Myocyte (in vitro differentiated cells): ENCODE measurements at places on chromosomes 12 and 14.

- no peak for DNase-seq
Measured at GRCh38 chr12:54127538-54128259, 61.1 kb downstream of the SMUG1 start.

GRCh38 chr12:114165921-114166320 is 199.8 kb upstream of the RBM19 start:
- DNase-seq = no peak

DNA sequence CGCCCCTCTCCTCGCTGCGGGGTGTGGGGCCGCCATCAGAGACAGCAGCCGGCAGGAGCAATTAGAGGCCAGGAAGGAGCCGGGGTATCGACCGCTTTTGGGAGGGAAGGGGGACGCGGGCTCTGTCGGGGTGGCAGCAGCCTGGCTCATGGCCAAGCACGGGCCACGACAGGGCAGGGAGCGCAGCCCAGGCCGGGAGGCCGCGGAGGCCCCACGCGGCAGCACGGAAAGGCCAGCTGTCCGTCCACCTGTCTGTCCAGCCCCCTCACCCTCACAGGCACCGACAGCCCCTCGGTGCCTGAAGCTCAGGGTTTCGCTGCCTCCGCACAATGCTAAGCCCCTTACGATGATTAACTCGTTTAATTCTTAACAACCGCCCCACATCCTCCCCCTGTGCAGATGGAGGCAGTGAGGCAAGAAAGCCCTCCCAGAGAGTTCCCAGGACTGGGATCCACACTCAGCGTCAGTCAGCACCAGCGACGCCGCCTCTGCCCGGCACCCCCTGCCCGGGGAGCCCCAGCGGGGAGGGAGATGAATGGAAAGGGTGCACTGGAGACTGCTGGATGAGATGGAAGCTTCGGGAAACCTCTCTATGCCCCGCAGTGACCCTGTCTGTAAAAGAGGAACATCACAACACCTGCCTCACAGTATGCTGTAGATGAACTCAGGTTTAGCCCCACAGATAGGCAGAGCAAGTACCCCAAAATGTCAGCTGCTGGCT is 23.7 kb downstream of the NCOR2 start:
- DNase-seq = no peak

DNA sequence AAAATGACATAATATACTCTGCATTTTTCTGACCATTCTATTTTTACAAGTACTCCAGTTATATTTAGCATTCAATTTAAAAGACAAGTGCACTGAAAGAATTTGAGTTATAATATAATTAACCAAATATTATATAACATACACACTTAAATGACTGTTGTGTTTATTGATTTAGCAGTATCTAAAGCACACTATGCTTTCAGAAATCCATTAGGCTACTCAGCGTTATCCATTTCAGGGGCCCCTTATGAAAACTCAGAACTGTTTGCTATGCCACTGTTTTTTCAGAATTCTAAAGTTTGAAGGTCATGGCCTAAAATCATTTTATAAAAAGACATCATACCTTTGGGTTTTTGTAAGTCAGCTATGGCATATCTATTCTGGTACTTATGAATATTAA is 57.1 kb downstream of the HECTD4 start:
- DNase-seq = no peak

DNA sequence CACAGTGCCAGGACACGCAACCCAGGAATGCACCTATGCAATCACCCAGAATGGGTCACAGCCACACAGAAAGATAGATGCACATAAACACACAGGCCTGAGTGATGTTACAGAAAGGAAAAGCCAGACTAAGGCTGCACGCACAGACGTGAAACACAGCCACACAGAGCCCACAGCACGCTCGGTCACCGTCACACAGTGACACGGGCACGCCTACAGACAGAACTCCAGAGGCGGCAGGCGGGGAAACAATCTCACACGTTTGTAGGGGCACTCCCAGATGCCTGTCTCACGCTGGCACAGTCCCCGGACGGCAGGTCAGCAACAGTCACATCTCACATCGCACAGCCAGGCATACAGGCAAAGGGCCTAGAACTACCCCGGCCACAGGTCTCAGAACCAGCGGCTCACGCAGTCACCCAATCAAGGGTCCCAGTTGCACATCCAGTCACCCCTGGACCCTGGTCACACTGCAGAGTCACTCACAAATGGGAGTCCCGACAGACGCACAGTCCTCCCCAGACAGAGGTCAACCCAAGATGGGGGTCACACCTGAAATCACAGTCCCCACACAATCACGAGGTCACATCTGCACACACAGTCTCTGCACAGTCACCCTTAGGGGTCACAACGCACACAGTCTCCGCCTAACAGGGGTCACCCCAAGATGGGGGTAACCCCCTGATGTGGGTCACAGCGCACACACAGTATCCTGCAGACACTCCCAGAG is 790 bp downstream of the SSH1 start:
- peak; percentile 74 for DNase-seq

GRCh38 chr14:70887207-70887681 is 20.0 kb upstream of the PCNX1 start:
- DNase-seq = no peak

DNA sequence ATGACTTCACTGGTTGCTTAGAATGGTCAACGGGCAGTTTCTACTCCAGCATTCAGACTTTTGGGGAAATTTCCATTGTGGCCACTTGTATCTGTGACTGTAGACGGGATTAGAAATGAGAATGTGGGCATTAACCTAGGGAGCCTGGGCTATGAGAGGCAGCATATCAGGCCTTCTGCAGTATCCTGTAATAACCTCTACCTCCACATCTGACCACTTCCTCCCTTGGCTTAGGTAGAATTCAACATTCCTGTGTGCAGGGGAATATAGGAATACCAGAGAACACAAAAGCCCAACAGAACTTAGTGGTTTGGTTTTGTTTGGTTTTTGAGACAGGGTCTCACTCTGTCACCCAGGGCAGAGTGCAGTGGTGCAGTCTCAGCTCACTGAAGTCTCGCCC is 76.4 kb upstream of the HOXC13 start:
- DNase-seq = no peak

DNA sequence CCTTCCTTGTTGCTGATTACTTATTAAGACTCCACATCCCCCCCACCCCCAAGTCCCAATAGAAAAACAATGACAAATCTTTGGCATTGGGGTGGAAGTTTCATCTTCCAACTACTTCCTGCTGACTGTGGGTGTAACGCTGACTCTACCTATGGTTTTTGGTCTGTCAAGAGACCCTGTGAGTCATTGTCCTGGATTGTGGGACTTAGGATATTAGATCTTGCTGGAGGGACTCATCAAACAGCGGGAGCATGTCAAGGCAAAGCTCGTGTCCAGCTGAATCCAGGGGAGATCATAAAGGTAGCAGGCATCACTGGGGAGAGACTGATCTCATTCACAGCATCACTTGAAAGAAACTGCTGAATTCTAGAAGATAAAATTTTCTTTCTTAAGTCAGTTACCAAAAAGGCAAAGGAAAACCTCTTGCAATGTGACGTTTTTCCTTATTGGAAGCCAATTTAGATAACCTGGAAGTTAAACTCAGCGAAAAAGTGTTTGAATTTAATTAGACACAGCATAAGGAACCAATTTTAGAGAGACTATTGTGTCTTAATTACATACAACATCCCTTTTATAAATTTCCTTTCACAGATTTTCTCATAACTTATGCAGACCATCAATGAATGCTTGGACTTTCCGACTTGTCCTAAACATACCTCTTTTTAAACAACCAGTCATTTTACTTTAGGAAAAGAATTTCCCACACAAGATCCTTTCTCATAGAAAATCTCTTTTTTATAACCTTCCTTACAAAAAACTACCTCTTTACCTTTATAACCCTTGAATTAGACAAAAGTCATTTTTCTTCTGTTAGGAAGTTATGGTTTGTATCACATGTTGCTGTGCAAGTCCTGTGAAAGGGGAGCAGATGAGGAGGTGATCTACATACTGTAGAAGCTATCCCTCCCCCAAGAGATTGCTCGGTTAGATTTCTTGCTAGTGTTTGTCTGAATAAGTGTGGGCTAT is 94.6 kb upstream of the SCAF11 start:
- no peak for DNase-seq

DNA sequence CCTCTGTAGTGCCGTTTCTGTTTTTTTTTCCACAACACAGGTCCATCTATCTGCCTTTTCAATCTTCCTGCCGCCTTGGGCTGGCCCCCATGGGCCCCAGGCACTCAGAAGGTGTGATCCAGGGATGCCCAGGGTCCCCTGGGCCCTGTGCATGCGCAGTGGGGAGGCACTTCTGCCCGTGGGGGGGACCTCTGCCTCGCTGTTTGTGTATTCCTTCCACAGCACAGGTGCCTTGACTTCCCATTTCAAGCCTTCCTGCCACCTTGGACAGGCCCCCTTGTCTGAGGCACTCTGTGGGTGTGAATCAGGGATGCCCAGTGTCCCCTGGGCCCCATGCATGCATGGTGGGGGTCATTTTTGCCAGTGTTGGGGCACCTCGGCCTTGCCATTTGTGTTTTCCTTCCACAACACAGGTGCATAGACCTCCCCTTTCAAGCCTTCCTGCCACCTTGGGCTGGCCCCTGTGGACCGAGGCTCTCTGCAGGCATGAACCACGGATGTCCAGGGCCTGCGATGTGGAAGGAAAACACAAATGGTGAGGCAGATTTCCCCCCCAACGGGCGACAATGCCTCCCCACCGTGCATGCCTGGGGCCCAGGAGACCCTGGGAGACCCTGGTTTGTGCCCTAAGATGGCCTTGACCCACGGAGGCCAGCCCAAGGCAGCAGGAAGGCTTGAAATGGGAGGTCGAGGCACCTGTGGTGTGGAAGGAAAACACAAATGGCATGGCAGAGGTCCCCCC is 366.5 kb downstream of the ALG10 start:
- DNase-seq = no peak

DNA sequence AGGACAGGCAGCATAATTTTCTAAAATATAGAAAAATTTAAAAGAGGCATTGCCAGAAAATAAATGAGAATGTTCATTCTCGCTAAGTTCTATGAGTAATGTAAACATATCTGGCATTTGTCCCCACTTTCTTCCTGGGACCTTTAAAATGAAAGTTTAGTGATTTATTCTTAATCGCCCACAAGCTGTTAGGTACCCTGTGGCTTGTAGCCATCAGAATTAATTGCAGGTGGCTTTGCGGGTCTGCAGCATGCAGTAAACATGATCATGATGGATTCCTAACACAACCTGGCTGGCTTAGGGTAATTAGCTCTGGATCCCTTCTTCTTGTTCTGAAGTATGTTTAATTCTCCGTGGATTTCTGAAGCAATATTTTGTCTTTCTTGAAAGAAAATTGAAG is 103.5 kb upstream of the FRMD6 start:
- no peak for DNase-seq

- DNase-seq = peak; percentile 65
Measured at GRCh38 chr12:68180792-68181744, 21.5 kb upstream of the IFNG start.

GRCh38 chr14:40576880-40577478 is 1029.7 kb upstream of the LRFN5 start:
- no peak for DNase-seq

DNA sequence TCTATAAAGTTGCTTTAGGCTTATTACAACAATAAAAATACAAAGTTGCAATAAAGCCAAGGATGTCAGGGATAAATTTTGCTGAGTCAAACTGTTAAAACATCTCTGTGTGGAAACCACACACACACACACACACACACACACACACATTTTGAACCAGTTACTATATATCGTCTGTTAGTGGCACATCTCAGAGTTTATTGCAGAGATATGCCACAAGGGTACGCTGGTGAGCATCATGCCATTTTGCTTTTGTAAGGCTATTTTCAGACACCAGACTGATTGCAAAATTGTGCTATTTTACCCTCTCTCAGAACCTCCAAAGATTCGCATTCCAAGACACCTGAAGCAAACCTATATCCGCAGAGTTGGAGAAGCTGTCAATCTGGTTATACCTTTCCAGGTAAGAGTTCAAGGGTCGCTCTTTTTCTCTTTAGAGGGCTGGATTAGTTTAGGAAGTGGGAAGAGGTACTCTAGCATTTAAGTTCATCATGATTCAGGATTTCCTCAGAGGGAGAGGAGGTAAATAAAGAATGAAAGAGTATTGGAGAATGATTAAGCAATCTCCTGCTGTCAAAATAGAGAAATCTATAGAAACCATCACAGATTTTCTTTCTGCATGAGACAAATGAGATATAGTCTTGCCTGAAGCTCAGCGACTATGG is 27.3 kb upstream of the CHPT1 start:
- peak; percentile 46 for DNase-seq

- peak; percentile 29 for DNase-seq
Measured at GRCh38 chr14:51082349-51082748, 12.6 kb downstream of the TRIM9 start.

- DNase-seq = no peak
Measured at GRCh38 chr12:96829354-96829753, 77.7 kb upstream of the NEDD1 start.

DNA sequence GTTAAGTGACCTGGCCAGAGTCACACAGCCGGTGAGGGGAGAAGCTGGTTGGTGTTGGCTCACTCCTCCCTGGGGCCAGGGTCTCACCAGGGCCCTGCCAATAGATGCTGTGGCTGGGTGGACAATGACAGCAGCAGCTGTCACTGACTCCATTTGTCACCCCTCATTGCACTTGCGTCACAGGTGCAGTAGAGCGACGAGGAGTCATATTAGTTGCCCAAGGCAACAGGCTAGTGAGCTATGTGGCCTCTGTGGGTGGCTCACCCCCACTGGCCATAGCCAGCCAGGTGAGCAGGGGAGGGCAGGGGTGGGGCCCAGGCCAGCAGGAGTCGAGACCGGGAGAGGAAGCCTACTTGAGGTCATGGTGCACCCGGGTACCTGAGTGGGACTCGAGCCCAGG is 9.7 kb downstream of the SLC25A47 start:
- DNase-seq = peak; percentile 72

DNA sequence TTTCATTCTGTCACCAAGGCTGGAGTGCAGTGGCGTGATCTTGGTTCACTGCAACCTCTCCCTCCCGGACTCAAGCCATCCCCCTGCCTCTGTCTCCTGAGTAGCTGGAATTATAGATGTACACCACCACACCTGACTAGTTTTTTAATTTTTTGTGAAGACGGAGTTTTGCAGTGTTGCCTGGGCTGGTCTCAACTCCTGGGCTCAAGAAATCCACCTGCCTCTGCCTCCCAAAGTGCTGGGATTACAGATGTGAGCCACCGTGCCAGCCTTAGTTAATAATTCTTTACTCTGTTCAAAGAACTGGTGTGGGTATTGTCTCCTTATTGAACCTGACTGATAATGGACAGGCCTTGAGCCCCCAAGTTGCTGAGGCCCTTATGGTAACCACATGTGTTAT is 10.4 kb upstream of the KRT7 start:
- DNase-seq = no peak

- no peak for DNase-seq
Measured at GRCh38 chr14:102092806-102093205, 6.0 kb upstream of the HSP90AA1 start.
